NCI-H748 treated with DMSO at 0.1 percent for 48 hours (cell line): ENCODE measurements at places on chromosomes 16 and 17.

GRCh38 chr17:12584727-12585126 lies 81.0 kb upstream of the MYOCD start:
- no peak for DNase-seq

DNA sequence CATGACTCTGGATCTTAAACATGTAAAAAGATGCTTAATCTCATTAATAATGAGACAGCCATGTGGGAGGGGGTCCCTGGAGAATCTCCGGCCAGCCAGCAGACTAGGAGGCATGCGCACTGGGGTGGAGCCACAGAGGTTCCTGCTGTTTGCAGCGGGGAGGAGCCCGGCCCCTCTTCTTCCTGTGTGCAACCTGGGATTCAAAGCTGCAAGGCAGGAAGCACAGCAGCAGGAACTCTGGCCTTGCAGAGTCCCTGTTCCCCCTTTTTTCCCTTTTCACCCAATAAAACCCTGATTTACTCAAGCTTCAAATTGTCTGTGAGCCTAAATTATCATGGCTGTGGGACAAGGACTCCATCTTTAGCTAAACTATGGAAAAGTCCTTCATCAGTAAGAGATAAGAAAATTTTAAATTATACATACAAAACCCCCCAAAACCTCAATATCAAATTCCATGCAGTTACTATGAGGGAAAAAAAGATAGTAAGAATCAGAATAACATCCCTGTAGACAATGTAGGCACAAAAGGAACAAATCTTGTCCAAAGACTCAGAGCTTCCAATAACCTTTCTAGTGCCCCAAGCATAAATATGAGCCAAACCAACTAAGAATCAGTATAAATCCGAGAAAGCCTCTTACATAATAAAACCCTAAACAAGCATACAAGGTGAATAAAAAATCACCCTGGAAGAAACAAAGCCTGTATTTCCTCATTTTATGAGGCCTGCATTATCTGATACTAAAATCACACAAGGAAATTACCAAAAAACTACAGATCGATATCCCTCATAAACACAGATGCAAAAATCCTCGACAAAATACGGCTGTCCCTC lies 12.1 kb downstream of the CFDP1 start:
- no peak for DNase-seq

GRCh38 chr17:38564869-38565268 lies 40.9 kb downstream of the SRCIN1 start:
- no peak for DNase-seq

- no peak for DNase-seq
Observed at GRCh38 chr16:11078812-11079459, 134.6 kb downstream of the CLEC16A start.

GRCh38 chr17:41939044-41939692 lies 8.8 kb downstream of the ODAD4 start:
- no peak for DNase-seq

DNA sequence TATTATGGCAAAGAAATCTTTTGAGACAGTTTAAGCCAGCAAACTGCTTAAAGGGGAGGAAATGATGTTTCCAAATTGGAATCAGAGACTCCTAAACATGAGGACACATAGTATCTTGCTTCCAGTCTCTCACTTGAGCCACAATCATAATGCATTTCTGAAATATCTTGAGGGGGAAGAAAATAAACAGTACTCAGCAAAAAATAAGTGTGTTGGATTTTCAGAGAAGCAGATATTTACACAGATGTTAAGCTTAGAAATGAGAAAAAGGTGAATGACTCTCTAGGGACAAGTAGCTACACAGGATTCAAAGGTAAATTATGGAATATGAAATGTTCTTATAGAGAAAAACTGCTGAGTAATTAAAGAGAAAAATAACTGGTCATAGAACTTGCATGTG lies 1583.6 kb downstream of the CDH8 start:
- no peak for DNase-seq
